ENCODE measurements at places on chromosomes 7 and 10.

GRCh38 chr7:123600876-123601275 lies 745 bp upstream of the ASB15 start:
- DNase-seq: no peak

- no peak for DNase-seq
Measured at GRCh38 chr7:21526007-21526406, 16.8 kb upstream of the DNAH11 start.

DNA sequence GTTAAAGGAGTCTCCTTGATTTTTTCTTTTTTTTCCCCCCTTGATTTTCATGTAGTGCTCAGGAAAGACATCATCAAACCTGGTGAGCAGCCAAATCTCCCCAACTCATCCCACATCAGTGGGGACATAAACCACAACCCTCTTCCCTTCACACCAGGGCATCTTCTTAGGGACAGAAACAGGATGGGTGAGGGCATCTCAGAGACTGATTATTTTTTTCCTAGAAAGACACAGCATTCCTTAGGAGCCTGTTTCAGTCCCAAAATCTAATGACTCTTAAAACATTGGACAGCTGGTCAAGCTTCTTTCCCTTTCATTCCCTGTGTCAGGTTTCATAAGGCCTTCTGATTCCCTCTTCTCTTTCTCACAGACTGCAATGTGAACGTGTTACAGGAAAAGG lies 31.5 kb upstream of the GSAP start:
- DNase-seq: no peak

DNA sequence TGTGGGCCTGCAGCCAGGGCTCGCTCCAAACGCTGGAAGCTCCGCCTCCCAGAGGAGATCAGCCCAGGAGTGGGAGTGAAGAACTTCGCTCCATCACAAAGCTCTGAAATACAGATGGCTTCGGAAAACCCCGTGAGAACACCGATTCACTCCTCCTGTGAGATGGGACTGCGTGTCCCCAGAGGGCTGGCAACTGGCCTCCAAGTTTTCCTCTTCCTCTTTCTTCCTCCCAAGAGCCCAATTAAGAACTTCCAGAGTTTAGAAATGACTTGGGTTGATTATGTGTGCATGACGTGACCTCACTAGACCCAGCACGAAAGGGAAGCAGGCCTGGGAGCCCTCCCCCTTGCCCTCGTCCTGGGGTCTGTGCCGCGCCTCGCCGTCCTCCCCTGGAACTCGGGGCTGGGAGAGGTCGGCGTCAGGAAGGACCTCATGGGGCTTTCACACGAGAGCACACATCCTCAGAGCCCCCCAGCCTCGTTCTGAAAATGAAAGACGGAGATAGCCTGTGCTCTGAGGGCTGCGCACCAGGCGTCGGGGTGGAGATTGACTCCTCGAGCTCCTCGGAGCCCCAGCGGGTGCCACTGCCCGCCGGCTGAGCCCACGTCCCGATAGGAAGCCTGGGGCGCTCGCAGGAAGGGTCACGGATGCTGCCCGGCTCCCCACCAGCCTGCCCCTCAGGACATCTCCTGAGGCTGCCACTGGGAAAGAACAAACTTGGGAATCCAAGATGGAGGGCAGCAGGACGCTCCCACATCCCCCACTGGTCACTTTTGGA lies 37.8 kb downstream of the PTPRN2 start:
- DNase-seq: no peak

DNA sequence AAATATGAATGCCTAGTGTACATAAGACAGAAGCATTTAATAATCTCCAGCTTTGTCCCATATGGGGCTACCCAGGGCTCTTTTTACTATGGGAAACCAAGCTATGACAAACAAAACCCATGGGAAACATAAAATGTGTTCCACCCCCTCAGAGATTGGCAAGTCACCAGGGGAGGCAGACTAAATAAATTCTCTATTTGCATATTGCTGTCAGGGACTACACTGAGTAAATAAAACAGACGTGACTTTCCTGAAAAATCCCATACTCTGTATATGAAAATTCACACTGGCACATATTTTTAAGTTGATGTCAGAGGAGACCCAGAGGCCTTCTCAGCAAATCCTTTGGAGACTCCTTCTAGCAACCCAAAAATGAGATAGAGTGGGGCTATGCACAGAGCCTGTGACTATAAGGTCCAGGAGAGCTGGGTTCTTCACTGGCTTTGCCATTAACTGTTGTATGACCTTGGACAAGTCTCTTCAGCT lies 44.0 kb upstream of the HPSE2 start:
- no peak for DNase-seq

- DNase-seq: no peak
Measured at GRCh38 chr7:45138433-45139267, 18.9 kb upstream of the RAMP3 start.

- peak; percentile 14 for DNase-seq
Measured at GRCh38 chr10:76082956-76083355, 651.5 kb downstream of the LRMDA start.

DNA sequence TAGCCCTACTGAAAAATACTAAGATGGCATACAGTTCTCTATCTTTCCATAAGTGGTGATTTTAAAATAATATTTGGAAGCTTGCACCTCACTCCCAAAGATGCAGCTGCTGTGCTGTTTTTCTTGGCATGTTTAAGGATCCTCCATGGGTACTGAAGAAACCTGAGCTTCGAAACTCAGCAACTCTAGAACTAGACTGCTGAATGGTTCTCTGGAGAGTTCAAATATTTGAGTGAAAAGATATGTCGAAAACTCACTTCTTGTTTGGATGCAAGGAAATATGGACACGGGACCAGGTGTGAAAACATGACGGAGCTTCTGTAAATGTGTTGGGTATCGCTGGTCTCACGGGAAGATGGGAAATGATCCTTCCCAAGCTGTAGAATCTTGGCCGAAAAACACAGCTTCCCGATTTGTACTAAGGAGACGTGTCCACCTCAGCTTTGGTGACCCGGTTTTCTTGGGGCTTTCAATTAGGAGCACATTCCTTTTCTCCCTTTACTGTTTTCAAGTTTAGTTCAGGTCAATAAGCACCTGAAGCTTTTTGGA lies 543.8 kb upstream of the NRP1 start:
- DNase-seq: no peak

- no peak for DNase-seq
Measured at GRCh38 chr10:93417266-93417665, 64.9 kb downstream of the MYOF start.

DNA sequence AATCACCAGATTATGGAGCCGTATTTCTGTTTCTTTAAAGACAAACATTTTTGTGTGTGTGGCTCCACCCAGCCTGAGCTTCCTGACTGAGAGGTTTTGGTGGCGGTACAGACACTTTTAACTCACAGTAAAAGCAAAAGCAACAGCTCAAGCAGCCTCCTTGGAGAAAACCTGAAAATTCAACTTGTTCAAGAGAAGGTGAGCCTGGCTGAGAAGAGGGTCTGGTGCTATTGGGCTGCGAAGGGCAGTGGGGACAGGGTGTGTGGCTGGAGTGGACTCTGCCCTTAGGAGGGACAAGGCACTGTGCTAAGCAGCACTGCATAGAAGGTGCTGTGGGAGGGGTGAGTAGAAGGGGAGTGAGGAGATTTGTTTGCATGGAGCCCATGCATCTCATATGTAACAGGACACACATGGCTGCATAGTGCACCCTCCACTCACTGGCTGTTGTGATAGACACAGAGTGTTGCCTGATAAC lies at the start of gene GIMAP7:
GIMAP7 (plus strand) TSS at position 125 of the 475 bp plus-strand sequence. CDS start 5,103 bp downstream, outside the sequence.
- DNase-seq: no peak

DNA sequence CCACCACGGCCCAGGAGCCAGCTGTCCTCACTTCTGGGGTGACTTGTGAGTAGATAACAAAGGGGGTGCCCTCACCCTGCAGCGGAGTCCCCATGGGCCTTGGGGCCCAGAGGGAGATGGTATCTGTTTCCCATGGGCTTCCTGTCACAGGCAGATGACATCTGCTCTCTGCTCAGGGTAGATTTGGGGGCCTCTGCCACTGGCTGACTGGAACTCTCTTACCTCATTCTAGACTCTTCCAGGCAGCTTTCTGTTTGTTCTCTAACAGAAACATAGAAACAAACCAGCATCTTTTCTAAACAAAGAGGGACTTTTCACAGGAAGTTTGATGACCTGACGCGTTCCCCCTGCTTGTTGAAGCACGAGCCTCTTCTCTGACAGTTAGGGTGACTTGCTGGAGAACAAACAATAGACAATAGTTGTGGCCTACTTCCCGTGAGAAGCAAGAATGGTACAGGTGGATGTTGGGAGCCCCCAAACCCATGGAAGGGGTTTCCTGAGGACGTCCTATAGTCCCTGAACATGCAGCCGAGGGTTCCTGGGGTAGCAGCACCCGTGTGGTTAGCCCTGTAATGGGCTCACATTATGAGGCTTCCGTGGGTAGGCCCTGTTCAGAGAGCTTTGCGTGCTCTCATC lies 61.6 kb downstream of the GRK5 start:
- DNase-seq: no peak

- no peak for DNase-seq
Measured at GRCh38 chr7:25964483-25964991, 187.5 kb upstream of the NFE2L3 start.

DNA sequence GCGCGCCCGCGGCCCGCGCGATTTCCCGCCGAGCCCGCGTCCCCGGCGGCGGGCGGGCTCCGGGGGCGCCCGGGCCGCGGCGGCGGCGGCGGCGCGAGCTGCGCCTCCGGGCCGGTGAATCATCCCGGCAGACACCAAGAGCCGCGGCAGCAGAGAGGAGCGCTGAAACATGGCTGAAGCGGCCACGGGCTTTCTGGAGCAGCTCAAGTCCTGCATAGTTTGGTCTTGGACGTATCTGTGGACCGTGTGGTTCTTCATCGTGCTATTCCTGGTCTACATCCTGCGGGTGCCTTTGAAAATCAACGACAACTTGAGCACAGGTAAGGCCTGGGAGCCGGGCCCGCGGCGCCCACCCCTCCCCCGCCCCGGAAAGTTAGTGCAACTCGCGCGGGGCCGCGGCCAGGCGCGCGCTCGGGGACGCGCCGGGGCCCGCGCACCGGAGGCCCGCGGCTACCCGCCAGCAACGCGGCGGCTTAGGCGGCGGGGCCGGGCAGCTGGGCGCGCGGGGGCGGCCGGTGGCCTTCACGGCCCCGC lies at the start of gene ST7:
ST7 (plus strand) TSS at position 130 of the 534 bp plus-strand sequence; CDS start at position 170, 40 bp downstream.
- no peak for DNase-seq

- DNase-seq: no peak
Measured at GRCh38 chr10:131858583-131859340, 42.0 kb upstream of the PPP2R2D start.

DNA sequence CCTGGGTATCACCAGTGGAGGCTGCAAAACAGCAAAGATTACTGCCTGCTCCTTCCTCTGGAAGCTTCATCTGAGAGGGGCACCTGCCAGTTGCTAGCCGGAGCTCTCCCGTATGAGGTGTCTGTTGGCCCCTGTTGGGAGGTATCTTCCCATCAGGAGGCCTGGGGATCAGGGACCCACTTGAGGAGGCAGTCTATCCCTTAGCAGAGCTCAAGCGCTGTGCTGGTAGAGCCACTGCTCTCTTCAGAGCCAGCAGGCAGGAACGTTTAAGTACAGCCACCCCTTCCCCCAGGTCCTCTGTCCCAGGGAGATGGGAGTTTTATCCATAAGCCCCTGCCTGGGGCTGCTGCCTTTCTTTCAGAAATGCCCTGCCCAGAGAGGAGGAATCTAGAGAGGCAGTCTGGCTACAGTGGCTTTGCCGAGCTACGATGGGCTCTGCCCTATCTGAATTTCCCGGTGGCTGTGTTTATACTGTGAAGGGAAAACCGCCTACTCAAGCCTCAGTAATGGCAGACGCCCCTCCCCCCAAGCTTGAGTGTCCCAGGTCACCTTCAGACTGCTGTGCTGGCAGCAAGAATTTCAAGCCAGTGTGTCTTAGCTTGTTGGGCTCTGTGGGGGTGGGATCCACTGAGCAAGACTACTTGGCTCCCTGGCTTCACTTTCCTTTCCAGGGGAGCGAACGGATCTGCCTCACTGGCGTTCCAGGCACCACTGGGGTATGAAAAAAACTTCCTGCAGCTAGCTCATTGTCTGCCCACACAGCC lies 19.6 kb downstream of the SEMA3E start:
- DNase-seq: no peak

- DNase-seq: no peak
Measured at GRCh38 chr7:121452389-121452788, 56.3 kb upstream of the FAM3C start.

DNA sequence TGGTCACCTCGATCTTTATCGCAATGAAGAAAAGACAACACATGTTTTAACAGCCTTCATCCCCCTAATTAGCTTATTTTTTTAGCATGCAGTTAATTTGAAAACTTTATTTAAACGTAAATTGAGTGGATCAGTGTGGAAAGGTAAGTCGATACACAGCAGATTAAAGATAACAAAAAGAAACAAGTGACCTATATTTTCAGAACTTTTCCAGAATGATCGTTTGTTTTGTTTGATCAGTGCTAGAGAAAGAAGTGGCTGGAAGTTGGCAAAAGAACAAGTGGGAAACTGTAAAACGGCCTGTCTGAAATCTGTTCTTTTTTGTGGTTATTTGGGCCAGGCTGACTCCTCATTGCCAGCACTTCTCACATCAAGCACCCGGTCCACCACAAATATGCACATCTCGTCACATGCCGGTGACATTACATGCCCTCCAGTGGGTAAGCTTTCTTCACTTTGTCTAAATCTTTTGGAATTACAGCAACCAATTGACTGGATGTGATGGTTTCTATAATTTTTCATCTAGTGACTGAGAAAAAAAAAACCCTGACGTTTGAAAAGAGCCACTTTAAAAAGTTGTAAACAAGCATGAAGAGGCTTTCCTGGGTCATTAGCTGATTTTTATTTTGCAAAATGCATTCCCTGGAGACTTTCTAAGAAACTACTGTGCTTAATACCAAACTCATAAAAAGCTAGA lies 33.2 kb downstream of the C7orf33 start:
- DNase-seq: peak; percentile 34

GRCh38 chr7:128955981-128956380 lies 18.3 kb downstream of the IRF5 start:
- no peak for DNase-seq

- no peak for DNase-seq
Measured at GRCh38 chr7:122692769-122693309, 6.1 kb downstream of the RNF133 start.

- no peak for DNase-seq
Measured at GRCh38 chr10:90845726-90846125, 12.1 kb downstream of the HTR7 start.

GRCh38 chr7:77501192-77501515 lies 35.9 kb upstream of the PTPN12 start:
- DNase-seq: no peak

- DNase-seq: no peak
Measured at GRCh38 chr7:50069613-50070012, 23.4 kb downstream of the ZPBP start.

GRCh38 chr10:120077707-120078492 lies 185.4 kb downstream of the SEC23IP start:
- DNase-seq: no peak

- no peak for DNase-seq
Measured at GRCh38 chr10:45063591-45064231, 63.0 kb downstream of the ZNF22 start.

DNA sequence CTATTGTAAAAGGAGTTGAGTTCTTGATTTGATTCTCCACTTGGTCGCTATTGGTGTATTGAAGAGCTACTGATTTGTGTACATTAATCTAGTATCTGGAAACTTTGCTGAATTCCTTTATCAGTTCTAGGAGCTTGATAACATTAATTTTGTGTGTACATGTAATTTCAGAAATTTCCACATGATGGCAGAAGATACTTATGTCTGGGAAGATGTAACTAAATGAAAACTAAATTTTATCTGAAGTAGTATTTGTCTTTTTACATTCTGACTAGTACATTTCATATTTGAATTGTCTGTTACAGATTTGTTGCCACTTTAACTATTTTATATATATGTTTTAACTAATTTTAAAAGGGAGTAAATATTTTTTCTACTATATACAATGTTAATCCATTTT lies 27.6 kb downstream of the SDHAF3 start:
- DNase-seq: peak; percentile 2

GRCh38 chr10:108348215-108348614 lies 1183.7 kb upstream of the SORCS1 start:
- DNase-seq: no peak

- no peak for DNase-seq
Measured at GRCh38 chr7:98294798-98295382, 13.4 kb downstream of the BRI3 start.
